ENCODE measurements at places on chromosomes 5 and 9.

GRCh38 chr5:133065471-133065870 lies 13.7 kb downstream of the HSPA4 start:
- DNase-seq = no peak

DNA sequence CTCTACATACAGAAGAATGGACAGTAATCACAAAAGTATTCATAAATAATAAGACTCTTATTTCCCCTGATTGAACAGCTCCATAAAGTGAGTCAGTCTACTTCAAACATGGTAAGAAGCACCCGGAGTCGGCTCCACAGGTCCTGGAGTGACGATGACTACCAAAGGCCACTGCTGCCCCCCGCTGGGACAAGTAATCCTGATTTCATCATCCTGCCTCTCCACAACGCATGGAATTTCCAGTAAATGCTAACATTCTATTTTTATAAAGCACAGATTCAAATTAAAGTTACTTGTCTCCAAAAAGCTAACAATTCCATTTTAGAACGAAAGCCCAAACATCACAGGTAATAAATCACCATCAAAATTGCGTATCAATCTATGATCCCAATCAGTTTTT lies 16.2 kb downstream of the ATPSCKMT start:
- DNase-seq = peak; percentile 42

GRCh38 chr5:118863345-118863744 lies 125.0 kb downstream of the DTWD2 start:
- DNase-seq = no peak

DNA sequence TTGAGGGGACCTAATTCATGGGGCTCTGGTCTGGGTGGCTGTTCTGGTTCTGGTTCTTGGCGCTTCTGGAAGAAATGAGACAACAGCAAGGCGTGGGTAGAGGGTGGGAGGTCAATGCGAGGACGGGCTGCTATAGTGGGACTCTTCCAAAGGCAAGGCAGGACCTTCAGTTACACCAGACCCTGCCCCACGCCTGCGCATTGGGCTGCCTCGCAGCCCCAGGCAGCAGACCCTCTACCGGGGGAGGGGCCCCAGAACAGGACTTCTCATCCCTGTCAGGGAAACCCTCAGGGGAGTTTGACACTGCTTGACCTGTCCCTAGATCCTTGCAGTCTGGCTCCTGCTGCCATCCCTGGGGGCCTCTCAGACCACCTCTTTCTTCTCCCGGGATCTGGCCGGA lies 18.5 kb downstream of the CCDC69 start:
- no peak for DNase-seq

DNA sequence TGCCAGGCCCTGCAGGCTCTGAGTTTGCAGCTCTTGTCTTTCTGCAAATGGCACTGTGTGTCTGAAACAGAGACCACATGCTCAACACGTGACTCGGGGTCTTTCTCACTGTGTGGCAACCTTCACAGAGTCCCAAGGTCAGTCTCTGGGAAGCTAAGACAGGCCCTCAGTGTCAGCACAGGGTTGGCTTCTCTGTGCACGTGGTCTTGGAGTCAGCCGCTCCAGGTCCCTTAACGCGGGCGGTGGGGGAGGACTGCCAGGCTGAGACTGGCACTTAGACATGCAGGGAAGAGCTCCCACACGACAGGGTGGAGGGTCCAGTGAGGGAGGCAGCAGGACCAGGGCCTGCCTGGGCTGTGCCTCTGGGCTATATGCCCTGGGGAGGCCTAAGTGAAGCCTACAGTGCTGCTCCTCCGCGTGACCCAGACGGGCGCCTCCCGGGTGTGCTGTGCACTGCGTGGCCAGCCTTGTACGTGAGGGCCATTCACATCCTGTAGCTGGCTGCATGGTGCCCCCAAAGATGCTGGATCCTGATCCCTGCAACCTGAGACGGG lies 76.8 kb downstream of the ADAMTS2 start:
- no peak for DNase-seq

- no peak for DNase-seq
These were observed 58.8 kb upstream of the RAD23B start for GRCh38 chr9:107224252-107224651.

DNA sequence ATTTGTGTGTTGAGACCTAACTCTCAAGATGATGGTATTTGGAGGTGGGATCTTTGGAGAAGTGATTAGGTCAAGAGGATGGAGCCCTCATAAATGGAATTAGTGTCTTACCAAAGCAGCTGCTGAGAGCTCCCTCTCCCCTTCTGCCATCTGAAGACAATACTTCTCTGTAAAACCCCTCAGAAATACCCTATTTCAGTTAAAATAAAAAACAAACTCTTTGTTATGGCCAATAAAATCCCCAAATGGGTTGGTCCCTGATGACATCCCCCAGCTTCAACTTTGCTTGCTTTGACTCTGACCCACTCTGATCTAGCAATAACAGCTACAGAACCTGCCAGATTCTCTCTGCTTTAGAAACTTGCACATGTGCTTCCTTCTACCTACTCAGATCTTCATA lies 100.9 kb downstream of the SNCAIP start:
- no peak for DNase-seq

GRCh38 chr5:82365744-82366228 lies 87.6 kb upstream of the RPS23 start:
- no peak for DNase-seq

- DNase-seq = no peak
These were observed 566.8 kb upstream of the DMAC1 start for GRCh38 chr9:8366161-8366926.

- no peak for DNase-seq
These were observed 40.0 kb upstream of the ORM1 start for GRCh38 chr9:114282926-114283325.

DNA sequence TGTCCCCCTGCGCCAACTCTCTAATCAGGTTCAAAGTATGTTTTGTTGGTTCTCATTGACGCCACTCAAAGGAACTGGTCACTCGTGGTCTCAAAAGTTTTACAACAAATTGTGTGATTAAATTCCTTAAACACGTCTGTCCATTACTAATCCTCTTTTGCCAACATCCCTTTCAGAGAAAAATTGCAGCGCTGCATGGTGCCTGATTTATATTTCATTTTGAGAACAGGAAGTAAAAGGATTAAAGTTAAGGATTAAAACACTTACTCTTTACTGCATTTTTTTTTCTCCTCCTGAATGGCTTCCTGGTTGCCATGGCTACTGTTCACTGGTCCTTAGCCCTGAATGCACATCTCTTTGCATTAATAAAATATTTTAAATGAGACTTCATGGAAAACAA lies 383.5 kb downstream of the GLIS3 start:
- DNase-seq = no peak

- no peak for DNase-seq
These were observed 80.5 kb upstream of the HSPA9 start for GRCh38 chr5:138655530-138656190.

DNA sequence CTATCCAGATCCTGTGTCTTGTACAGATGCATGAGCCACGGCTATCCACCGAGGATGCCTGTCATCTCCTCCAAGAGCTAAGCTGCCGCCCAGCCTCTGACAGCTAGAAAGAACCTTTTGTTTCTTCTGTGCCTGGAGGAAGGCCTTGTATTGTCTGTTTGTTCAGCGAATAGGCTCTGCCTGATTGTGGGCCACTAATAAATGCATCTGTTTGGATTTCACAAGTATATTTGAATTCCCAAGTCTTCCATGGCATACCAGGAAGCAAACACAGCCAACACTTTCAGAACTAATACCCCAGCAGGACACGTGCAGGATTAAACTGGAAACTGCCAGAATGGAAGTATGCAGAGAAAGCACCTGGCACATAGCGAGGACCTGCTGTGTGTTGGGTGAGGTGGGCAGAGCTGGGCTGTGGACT lies 92.7 kb upstream of the NEURL1B start:
- no peak for DNase-seq

DNA sequence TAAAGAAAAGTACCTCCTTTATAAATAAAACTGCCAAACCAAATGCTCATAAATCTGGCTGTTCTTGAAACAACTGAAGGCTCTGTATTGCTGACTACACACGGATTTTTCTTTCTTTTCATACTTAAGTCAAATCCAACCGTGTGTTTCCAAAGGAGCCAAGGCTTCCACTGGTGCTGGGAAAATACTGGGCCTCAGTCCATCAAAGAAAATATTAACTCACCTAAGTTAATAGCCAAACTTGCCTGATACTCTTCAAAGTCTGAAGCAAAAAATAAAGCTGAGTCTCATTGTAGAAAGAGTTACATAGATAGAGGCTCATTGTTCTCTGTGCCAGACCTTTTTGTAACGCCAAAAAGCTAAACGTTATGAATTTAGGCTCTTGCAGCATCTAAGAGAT lies 350.4 kb upstream of the CDH9 start:
- no peak for DNase-seq

- no peak for DNase-seq
These were observed 443.8 kb downstream of the LRRC70 start for GRCh38 chr5:63022403-63022802.

GRCh38 chr5:989961-990530 lies 18.6 kb upstream of the NKD2 start:
- DNase-seq = no peak

- DNase-seq = no peak
These were observed 217.7 kb downstream of the C9orf50 start for GRCh38 chr9:129402931-129403778.

- no peak for DNase-seq
These were observed 117.5 kb upstream of the NR5A1 start for GRCh38 chr9:124624735-124624992.
